NCI-H1092 (cell line): ENCODE measurements at places on chromosomes 16 and 17.

- peak; percentile 22 for DNase-seq
Observed at GRCh38 chr16:7456211-7456610, 123.6 kb downstream of the RBFOX1 start.

DNA sequence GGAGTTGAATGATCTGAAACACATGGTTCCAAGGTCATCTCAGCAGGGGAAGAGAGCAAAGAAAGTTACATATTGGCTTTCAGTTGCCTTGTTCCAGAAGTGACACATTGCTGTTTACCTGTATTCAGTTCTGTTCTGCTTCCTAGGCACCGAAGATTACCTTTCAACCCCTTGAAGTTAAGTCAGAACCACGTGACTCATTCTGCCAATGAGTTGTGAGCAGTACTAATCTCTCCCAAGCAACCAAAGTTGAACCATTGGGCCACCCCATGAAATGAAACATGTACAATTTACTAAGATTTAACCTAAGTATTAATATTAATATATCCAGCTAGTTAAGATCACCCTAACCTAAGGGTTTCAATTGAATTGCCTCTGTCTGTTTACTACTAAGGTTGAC is 439.2 kb upstream of the MAF start:
- DNase-seq: no peak

DNA sequence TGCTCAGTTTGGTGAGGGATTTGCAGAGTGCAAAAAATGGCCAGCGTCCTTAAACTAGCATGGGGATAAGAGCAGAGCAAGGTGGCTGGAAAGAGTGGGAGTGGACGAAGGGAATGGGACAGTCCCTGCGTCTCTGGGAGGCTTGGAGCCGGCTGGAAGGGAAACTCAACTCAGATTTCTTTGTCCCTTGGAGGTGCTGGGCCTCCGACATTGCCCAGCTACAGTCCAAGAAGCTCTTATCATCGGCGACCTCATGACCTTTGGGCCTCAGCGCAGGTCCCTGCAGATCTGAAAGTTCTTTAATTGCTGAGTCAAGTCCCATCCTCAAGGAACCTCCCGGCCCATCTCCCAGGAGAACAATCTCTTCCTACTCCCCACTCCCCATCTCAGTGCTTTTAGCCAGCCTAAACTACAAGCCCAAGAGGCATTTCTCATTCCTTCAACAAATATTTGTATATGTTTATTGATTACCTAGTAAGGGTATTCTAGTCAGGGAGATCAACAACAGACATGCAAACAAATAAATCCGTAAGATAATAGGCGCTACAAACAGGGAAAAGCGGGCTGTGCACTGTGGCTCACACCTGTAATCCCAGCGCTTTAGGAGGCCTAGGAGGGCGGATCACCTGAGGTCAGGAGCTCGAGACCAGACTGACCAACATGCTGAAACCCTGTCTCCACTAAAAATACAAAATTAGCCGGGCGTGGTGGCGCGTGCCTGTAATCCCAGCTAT is 985 bp upstream of the TMEM107 start:
- DNase-seq: no peak

DNA sequence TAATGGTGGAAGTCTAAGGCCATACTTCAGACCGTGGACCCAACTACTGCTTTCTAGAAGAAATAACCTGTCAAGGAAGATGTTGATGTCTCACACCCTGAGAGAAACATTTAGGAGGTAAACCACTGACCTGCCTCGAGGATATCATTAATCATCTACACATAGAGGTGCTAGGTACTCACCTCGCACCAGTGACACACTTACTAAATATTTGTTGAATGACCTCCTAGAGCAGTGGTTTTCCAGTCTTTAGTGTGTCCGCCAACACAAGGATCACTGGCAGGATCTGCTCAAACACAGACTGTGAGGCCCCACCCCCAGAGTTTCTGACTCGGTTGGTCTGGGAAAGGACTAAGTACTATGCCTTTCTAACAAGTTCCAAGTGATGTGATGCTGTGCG is 197.4 kb upstream of the CACNG5 start:
- DNase-seq: no peak

GRCh38 chr17:329784-330420 is 22.7 kb downstream of the RPH3AL start:
- DNase-seq: no peak

DNA sequence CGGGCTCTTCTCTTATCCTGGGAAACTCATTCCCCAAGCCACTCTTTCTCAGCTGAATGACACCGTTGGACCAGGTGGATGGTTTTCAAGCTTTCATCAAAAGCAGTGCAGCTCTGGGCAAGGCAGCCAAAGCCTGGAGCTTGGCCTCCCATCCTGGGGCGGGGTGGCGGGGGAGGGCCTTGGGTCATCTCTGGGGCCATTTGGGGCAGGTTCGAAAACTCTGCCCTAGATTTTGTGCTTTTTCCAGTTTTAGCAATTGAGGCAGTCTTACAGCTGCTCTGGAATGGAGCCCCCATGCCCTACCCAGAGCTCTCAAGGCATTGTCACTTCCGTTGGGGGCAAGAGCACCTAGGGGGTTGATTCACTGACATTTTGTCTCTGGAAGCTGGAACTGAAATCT is 9.1 kb downstream of the MPRIP start:
- no peak for DNase-seq

GRCh38 chr16:30934827-30935557 is 11.6 kb downstream of the FBXL19 start:
- no peak for DNase-seq

- no peak for DNase-seq
Observed at GRCh38 chr17:14468858-14469257, 168.0 kb downstream of the HS3ST3B1 start.

DNA sequence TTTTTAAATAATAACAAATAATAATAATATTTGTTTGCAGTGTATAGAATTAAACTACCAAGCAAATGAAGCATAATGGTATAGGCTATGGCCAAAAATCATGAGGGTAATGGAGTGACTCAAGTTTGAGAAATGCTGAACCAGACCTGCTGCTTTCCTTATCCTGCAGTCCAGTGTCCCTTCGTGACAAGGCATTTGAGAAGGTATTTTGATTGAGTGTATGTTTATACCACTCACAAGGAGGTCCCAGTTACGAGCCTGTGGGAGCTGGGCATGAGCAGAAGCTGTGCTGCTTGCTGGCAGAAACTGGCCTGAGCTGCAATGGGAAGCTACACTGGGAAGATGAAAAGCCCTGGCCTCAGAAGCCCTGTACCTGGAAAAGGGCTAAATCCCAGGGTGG is 50.3 kb downstream of the GNAO1 start:
- no peak for DNase-seq

- DNase-seq: no peak
Observed at GRCh38 chr16:85126705-85127378, 14.6 kb upstream of the CIBAR2 start.

GRCh38 chr16:58025351-58026138 is at the start of gene MMP15:
Gene MMP15 (plus strand): TSS chr16:58025754. CDS start chr16:58026351, 597 bp downstream.
- no peak for DNase-seq

DNA sequence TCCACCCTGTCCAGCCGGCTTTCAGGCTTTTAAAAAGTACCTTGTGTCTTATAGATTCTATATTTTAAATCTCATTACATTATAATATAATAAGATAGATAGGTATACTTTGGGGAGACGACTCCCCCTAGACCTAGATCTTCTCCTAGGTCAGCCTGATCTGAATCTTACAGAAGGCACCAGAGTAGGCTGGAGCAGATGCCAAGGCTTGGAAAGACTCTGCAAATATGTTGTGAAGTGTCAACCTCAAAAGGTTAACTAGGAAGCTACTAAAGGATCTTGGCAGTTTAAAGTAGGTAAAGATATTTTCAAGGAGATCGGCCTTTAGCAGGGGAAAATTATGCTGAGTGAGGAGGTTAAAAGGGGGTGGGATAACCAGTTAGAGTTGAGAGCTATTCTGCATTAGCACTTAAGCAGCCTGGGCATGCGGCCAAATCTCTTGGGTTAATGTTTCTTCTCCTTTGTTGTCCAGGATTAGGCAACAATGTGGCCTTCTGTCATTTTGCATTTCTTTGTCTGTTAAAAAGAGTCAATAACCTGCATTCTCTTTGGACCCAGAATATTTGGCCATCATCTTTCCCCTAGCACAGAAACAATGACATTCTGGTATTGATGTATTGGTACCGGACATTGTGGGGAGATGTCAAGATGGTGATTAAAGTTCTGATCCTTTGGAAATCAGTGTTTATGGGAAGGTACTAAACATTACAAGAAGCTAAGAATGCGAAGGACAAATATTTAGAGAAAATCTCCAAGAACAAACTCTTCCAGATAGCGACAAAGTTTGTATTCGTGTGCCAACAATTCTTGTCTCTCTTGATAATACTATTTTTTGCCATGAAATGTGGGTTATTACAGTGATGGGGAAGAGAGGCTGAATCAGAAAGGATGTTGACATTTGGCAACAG is 51.2 kb upstream of the DHX40 start:
- DNase-seq: peak; percentile 95

DNA sequence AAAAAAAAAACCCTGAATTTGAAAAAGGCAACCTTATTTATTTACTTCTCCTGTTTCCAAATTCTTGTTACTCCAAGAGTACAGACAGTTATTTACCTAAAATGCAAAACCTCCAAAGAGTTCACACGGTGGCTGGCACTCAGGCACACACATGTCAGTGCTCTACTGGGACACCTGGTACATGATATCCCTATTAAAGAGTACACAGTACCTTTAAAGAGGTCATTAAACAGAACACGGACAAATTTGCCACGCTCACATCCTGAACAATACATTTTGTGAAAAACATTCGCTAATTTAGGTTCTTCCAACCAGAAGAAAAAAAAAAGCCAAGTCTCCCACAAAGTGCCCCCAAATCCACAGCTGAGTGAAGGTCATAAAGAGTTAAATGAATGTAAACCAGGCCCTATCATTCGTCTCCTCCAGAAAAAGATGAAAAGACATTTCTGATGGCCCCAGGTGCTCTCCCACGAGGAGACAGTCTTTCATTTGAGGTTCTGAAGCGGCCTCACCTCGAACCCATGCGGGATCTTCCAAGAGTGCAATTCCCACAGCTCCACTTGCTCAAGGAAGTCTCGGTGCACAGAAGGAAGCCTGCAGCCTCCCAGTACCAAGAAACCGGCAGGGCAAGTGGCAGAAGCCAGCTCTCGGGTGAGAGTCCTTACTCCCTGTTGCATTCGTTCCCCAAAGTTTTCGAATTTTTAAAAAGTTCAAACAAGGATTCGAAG is 993 bp downstream of the ERN1 start:
- DNase-seq: no peak

GRCh38 chr17:47315451-47316266 is 8.1 kb upstream of the EFCAB13 start:
- DNase-seq: peak; percentile 36

DNA sequence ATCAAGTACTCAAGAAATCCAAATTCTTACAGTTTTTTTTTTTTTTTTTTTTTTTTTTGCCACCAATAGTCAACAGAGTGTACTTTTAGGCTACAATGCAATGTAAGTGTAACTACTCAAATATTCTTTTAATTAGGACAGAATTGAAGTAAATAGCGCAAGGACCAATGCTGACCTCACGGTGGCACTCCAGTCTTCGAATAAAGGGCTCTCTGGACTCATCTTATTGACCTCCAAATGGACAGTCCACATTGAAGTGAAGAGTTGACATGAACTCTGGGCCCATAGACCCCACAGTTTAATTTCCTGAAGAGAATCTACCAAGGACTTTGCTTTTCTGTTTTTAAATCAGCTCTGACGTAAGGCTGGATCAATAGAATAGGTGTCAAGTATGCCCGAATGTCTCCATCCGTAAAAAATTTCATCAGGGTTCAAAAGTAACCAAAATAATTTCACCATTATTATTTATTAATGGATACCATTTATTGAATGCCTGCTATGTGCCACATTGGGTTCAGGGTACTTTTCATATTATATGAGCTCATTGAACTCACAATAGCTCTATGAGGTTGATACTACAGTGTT is 7.3 kb upstream of the DDX52 start:
- DNase-seq: no peak

DNA sequence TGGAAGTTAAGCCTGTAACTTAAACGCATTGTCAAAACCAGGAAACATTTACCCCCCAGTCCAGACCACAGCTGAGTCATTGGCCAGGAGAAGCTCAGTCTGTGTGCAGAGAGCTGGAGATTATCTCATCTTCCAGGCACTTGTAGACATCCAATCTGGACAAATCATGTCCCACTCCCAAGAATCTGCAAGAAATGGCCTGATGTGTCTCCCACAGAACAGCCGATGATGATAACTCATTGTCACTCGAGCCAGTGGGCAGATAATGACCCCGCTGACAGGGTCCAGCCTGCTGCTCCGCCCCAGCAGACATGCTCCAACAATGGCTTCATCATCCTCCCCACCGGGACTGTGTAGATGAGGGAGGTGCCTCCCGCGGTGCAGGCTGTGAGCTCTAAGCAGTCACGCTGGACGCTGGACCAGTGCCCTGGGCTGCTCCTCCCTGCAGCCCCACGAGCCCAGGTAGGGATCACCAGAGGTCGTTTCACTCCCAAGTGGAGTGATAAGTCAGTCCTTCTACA is 322.5 kb downstream of the C16orf95 start:
- no peak for DNase-seq

GRCh38 chr16:8645141-8645521 is 23.6 kb downstream of the METTL22 start:
- no peak for DNase-seq

DNA sequence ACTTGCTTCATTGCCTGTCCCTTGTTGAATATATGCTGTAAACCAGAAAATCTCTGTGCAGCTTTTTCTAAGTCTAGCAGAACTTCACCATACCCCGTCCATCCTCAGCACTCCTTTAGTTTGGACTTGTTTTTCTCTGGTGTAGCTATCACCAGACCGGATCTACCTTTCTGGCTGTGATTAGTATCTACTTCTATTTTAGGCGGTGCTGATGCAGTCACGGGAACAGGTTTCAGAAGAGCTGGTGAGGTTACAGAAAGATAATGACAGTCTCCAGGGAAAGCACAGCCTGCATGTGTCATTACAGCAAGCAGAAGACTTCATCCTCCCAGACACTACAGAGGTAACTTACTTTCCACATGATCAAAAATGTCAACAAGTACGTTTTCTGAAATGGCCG is 46.4 kb downstream of the NUP88 start:
- DNase-seq: no peak

DNA sequence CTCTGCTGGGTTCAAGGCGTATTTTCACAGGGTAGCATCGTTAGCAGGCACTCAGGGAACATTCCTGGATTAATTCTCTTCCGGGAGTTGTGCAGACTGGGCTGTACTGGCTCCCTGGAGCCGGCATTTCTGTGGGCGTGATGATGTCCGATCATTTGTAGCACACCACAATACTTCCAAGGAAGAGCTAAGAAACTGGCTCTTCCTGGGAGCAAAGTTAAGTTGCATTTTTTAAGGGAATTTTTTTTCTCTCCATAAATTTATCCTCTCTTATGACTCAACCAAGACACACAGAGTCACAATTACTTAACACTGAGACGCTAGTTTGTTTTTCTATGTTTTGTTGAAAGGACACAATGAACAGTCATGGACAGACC is 211.6 kb upstream of the FOXF1 start:
- no peak for DNase-seq
